Stimulated activated CD4-positive, alpha-beta T cell treated with anti-CD3 and anti-CD28 coated beads, TNF-alpha, amount 100 ng/mL, for 24 hours (primary cell): ENCODE measurements at places on chromosomes 4 and X.

GRCh38 chr4:54104907-54105306, 4.9 kb downstream of the GSX2 start:
- no peak for DNase-seq

DNA sequence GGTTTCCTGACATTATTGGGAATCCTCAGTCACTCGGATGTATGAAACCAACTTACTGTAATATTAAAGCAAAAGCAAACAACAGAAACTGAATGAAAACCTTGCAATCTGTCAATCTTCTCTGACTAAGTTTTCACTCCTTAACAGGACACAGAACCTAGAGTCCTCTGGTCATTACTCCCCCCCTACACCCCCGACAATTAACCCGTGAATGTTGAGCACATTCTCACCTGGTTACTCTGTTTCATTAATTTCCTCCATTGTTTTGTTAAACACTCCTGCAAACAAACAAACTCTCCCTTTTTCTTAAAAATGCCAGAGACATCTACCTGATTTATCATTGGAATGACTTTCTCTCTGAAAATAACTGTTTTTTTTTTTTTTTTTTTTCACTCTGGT, 469.0 kb upstream of the PRKX start:
- DNase-seq = no peak

DNA sequence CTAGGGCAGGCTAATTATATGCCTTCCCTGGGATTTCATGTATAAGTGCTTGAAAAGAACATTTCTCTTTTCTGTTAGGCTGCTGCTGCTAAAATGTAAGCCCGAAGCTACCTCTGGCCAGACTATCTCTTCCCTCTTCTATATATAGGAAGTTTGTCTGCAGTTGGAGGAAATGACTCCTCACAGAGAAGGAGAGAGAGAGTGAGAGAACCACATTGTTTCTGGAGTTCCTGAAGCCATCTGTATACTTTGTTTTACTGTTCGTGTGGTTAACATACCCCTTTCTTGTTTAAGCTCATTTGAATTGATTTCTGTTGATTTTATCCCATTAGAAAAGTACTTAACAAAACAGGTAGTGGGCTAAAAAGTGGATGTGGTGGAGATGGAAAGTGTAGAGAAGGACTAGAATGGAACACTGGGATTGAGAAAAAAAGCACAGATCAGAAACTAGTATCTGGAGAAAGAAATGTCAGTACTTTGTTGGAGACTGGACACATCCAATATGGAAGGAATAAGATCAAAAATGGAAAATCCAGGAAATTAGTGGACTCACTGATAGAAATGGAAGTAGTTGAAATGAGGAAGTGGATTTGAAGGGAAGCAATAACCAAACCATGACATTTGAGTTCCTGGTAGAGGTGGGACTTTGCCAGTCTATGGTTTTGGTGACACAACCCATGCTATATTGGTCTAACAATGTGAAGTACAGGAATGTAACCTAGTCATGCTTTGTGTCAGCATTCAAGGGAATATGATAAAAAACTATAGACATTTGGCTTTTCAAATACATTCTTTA, 112.6 kb downstream of the TMA16 start:
- no peak for DNase-seq

DNA sequence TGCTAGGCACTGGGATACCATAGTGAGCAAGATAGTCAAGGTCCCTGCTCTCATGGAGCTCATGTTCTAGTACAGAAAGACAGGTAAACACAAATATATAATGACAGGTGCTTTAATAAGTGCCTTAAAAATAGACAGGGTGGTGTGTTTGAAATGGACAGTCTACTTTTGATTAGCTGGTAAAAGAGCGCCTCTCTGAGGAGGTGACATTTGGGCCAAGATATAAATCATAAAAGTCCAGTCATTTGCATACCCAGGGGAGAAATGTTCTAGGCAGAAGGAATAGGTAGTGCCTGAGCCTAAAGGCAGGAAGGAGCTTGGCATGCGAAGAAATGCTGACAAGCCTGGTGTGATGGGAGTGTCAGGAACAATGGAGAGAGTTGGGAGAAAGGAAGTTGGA, 83.6 kb downstream of the DNAAF6 start:
- DNase-seq = no peak

GRCh38 chrX:37476571-37477170, 94.8 kb upstream of the LANCL3 start:
- no peak for DNase-seq

DNA sequence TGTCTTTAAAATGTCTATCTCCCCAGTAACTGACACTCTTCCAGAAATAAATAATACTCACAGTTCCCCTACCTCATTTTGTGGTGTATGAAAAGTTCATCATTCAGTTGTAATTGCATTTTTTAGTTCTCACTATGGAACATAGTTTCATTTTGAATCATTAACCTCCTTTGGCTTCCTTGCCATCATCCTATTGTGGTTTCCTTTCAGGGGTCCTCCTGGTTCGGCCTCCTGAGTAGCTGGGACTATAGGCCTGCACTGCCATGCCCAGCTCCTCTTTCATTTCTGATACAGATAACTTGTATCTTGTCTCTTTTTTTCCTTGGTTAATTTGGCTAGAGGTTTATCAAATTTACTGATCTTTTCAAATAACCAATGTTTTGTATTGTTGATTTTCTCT, 23.1 kb upstream of the BLTP1 start:
- no peak for DNase-seq

DNA sequence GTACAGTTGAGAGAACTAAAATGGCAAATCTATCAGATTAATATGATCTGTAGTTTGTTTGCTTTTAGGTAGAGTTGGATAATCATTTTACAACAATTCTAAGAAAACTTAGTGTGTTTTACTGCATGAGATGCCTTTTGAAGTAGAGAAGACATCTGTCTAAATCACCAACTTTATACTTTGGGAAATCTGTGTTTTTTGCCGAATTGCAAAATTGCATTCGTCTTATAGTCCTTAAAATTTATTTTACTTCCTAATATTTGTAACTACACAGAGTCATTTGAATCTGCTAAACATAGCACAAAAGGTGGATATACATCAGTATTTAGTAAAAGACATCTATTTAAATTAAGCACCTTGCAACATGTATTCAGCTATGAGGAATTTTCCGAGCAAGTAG, 100.0 kb downstream of the CCSER1 start:
- no peak for DNase-seq

GRCh38 chr4:21948347-21949072, at the start of gene KCNIP4:
KCNIP4 (minus strand) TSS chr4:21948772.
- DNase-seq = no peak

GRCh38 chrX:150990910-150991309, 7.8 kb downstream of the HMGB3 start:
- no peak for DNase-seq

DNA sequence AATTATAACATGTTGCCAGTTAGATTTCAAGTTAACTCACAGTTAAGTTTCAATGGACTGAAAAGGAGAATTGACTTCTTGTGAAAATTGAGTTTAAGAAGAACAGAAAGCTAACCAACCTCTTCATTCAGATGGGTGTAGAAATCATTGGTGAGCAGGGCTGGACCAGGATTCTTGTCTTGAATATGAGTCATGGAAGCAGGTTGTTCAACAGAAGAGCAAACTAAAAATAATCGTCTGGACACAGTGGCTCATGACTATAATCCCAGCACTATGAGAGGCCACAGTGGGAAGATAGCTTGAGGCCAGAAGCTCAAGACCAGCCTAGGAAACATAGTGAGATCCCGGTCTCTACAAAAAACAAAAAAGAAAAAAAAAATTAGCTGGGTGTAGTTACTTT, 98.2 kb downstream of the ARSJ start:
- no peak for DNase-seq

DNA sequence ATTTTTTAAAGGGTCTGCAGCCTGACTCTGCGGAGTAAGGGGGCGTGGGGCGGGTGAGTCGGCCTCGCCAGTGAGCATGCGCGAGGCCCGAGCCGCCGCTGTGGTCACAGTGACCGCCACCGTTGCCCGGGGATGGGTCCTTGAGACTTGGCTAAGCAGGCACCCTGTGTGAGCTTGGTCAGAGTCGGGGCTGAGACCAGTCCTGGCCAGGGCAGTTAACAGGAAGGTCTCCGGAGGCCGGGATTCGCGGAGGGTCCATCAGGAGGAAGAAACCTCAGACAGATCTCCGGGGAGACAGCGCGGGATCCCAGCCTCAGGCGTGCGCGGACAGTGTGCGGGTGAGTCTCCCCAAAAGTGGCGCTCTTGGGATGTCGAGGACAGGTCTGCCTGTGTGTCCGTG, 1384.4 kb upstream of the PCDH10 start:
- DNase-seq = no peak

- DNase-seq = no peak
Measured at GRCh38 chr4:18518098-18518497, 496.5 kb upstream of the LCORL start.
